ENCODE measurements at places on chromosomes 4 and X.

DNA sequence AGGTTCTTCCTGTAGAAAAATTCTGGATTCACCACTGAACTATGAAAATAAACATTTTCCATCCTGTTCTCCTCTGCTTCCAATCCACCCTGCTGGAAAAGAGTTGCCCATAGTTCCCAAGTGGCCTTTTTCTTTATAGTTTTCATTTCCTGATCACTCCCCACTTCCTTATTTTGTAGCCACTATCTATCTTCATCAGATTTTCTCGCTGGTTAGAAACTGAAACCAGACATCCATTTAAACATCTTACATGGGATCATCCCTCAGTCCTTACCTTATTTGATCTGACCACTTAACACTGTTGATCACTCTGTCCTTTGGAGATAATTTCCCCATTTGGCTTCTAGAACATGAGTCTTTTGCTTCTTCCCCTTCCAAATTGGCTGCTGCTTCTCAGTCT lies 42.2 kb upstream of the SCOC start:
- no peak for DNase-seq

GRCh38 chr4:33073811-33074210 lies 2353.6 kb downstream of the PCDH7 start:
- no peak for DNase-seq

GRCh38 chr4:53991821-53992220 lies 72.6 kb downstream of the CHIC2 start:
- no peak for DNase-seq

DNA sequence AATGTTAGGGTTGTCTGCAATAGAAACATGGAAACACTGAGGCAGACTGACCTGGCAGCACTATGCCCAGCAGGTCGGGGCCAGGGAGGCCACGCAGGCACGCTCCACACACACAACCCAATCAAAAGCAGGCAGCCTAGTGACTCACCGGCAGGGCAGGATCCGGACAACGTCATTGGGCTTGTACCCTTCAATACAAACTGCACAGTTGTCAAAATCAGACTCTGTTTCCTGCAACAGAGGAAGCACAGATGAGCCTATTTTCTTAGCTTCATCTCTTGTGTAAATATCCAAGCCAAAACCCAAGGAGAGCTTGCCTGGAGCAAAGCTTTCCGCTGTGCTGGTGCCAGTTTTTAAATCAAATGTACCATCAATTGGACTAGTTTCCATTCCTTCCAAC lies 185.8 kb downstream of the RNF150 start:
- DNase-seq = no peak

GRCh38 chr4:148089624-148090023 lies 352.6 kb downstream of the NR3C2 start:
- no peak for DNase-seq

DNA sequence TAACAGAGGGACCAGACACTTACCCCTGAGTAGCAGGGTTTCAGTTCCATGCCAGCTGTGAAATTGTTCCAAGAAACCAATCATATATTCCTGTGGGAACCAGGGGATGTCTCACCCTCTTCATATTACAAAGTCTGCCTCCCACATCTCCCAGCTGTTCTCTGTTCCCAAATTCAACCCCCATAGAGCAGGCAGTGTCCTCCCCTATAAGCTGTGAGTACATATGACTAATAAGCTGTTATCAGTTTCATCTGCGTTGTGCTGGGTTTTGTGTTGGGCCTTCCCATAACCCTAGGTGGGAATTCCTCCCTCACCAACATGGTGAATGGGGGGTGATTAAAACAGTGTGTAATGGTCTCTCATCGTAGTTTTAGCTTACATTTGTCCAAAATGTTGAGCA lies 41.0 kb downstream of the CEP44 start:
- DNase-seq = no peak
